ENCODE measurements at places on chromosomes 1 and 21.

- DNase-seq, result no peak
Measured at GRCh38 chr1:155187456-155187891, 13.8 kb downstream of the TRIM46 start.

- no peak for DNase-seq
Measured at GRCh38 chr1:214514032-214514818, 37.2 kb downstream of the PTPN14 start.

DNA sequence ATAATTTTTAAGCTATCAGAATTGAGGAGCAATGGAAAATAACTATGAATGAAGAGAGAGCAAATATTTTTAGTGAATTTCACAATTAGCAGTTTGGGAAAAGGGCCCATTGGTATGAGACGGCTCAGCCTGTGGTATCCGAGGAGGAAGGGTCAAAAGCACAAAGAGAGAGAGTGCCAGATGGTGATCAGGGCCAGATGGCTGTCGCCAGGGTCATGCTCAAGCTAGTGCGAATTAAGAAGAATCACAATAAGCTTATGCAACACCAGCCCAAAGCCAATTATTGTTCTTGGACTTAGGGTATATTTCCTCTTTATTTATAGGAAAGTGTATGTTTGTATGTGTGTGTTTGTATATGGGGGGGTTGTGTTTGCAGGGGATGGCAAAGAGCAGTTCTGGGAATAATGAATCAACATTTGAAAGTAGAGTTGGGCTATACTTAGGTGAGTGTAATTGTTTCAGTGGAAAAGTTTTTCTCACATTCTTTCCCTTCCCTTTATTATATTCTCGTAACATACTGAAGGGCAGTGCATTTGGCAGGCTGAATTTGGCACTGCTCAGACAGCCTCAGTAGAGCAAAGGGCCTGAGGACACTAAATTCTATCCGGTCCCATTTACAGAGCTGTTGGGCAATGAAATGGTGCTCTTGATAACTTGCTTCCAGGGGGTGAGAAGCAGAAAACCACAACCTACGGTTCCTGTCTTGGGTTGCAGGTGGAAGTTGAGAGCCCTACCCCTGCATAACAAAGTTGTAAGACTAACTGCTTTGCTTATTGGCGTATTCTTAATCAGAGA lies 19.5 kb upstream of the DDR2 start:
- DNase-seq, result peak; percentile 79

DNA sequence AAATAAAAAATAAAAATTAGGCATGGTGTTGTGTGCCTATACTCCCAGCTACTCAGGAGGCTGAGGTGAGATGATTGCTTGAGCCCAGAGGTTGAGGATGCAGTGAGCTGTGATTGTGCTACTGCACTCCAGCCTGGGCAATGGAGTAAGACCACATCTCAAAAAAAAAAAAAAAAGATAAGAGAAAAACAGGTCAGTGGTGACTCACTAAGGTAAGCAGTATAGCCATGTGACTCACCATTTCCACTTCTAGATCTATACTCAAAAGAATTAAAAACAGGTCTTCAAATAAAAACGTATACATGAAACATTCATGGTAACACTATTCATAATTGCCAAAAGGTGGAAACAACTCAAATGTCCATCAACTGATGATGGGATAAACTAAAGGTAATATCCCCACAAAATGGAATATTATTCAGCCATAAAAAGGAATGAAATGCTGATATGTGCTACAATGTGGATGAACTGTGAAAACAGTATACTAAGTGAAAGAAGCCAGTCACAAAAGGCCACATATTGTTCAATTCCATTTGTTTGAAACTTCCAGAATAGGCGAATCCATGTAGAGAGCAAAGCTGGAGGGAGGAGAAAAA lies 75.1 kb downstream of the ZNF281 start:
- no peak for DNase-seq

DNA sequence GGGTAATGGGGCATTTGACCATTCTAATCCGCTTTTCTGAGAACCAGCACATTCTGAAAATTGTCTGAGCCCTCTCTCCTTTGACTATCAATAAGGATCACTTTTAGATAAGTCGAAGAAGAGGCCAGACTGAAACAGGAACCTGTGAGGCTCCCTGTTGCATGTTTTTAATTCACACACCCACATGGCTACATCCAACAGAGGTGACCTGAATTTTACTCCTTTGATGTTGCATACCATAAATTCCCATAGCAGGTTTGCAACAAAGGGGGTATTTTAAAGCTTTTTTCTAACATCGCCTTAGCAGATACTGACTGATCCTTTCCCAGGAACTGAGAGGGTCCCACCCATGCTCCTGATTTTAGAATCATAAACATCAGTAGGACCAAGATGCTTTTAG lies 450.8 kb downstream of the USP25 start:
- no peak for DNase-seq

- no peak for DNase-seq
Measured at GRCh38 chr1:156929596-156930238, 9.3 kb downstream of the LRRC71 start.

- DNase-seq, result no peak
Measured at GRCh38 chr1:34520111-34520510, 234.7 kb upstream of the GJB5 start.

- peak; percentile 80 for DNase-seq
Measured at GRCh38 chr1:182143825-182144645, 82.5 kb upstream of the ZNF648 start.

- DNase-seq, result no peak
Measured at GRCh38 chr1:242813490-242814091, 289.1 kb upstream of the PLD5 start.

- DNase-seq, result no peak
Measured at GRCh38 chr1:178724376-178724727, 692 bp upstream of the RALGPS2 start.

DNA sequence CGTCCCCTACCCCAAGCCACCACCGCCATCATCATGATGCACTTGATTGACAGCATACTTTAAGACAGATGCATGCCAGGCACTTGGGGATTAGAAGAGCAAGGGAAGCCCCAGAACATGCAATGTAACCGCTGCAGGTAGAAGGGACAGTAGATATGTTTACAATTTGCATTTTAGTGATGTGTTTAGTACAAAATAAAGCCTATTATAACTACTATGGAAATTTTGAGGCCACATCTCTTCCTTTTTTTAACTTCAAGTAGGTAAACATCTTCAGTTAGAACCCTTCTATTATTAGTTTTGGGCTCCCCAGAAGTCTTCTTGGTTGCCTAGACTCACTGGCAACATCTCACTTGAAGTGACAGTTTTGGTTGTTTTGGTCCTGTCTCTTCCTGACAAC lies 25.3 kb downstream of the CR1L start:
- no peak for DNase-seq

DNA sequence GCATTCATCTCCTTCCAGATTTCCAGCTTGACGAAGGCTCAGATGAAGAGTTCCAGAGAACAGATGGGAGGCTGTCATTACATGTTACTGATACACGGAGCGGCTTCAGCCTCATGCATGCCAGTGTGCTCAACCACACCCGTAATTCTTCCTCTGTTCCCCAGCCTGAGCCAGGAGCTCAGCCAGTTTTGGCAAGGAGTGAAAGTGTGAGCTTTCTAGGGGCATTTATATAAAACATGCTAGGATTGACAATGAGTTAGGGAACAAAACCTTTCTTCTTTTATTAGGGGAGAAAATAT lies 290.4 kb upstream of the PLXNA2 start:
- DNase-seq, result no peak

- no peak for DNase-seq
Measured at GRCh38 chr1:118960026-118960561, 28.0 kb downstream of the TBX15 start.

DNA sequence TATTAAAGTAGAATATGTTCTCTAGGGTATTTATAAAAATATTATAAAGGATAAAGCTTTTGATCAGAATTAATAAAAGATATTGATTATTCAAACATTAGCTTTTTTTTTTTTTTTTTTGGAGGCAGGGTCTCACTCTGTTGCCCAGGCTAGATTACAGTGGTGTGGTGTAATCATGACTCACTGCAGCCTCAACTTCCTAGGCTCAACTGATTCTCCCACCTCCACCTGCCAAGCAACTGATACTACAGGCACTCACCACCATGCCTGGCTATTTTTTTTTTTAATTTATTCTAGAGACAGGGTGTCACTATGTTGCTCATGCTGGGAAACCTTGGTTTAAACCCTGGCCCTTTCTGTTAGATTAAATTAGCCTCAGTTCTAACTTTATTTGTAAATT lies 188.3 kb downstream of the CLEC20A start:
- DNase-seq, result no peak

DNA sequence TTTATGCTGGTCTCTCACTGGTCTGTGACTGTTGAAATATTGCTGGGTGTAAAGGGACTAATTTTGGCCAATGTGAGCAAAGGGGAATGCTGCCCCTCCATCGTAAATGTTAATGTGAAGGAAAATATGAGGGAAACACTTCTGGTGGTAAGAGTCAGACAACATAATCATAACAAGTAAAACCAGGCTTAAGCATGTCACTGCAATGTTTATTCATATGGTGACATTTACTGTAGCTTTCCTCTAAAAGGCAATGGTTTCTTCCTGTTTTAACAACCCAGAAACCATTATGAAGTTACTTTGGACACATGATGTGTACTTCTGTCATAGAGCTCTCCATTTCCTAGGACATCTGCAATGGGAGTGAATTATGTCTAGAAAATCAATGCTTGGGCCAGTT lies 358.0 kb downstream of the LMO4 start:
- no peak for DNase-seq

- no peak for DNase-seq
Measured at GRCh38 chr21:22573834-22574233, 1575.6 kb downstream of the NCAM2 start.

- DNase-seq, result peak; percentile 32
Measured at GRCh38 chr1:185317886-185318310, 855 bp upstream of the IVNS1ABP start.

DNA sequence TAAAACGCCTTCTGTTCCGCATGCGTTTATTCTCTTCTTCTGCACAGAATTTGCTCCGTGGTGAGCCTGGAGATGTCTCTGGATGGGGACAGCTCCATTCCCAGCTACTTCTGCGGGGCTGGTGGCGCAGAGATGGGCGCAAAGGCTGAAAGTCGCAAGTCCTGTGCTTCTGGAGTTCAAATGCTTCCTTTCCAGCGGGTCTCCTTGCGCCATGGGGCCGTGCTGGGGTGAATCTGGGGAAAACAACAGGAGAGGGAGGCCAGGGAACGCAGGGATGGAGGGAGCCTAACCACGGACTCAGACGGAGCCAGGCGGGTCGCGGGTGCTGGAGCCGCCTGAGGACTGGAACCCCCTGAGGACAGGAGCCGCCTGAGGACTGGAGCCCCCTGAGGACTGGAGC lies 2.9 kb upstream of the OR2T12 start:
- peak; percentile 5 for DNase-seq

DNA sequence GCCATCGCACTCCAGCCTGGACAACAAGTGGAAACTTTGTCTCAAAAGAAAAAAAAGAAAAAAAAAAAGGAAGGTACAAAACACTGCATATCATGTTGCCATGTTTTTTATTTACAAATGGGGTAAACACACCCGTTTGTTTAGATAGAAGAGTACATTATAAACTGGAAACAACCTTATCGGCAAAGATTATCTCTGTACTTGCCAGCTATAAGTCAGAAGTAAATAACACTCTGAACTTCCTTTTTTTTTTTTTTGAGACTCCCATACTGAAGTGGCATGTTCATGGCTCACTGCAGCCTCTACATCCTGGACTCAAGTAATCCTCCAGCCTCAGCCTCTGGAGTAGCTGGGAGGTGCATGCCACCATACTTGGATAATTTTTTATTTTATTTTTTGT lies 21.9 kb downstream of the USP48 start:
- no peak for DNase-seq

- no peak for DNase-seq
Measured at GRCh38 chr1:4165686-4166300, 265.7 kb upstream of the C1orf174 start.
